NCI-H1048 (cell line): ENCODE measurements at places on chromosomes 13 and 19.

- DNase-seq: no peak
Observed at GRCh38 chr19:47507924-47508553, 6.8 kb downstream of the NAPA start.

DNA sequence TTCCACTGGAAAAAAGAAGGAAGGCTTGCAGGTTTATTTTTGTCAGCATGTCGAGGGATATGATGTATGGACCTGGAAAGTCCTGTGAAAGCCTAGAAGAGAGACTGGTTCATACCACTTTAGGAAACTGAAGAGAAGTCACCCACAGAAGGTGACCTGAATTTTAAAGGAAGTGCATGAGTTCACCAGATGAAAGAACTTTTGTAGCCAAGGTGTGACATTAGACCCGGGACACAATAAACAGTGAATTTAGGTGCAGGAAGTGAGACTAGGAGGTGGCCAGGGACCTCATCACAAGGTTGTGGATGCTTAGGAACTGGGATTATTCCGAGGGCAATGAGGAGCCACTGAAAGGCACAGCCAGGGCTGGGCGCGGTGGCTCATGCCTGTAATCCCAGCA is 79.1 kb downstream of the ZNF429 start:
- DNase-seq: no peak

DNA sequence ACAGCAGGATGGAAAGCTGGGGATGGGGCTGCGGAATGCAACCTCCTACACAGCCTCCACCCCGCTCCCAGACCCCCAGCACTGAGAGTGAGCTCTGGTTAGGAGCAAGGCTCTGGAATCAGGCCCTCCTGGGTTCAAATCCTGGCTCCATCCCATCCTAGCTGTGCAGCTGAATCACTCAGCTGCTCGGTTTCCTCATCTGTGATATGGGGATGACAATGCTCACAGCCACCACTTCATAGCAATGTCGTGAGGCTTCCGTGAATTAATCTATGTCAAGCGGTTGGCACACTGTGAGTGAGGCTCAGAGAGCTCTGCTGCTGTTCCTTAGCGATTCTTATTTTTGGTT is 538 bp downstream of the ACP7 start:
- no peak for DNase-seq

DNA sequence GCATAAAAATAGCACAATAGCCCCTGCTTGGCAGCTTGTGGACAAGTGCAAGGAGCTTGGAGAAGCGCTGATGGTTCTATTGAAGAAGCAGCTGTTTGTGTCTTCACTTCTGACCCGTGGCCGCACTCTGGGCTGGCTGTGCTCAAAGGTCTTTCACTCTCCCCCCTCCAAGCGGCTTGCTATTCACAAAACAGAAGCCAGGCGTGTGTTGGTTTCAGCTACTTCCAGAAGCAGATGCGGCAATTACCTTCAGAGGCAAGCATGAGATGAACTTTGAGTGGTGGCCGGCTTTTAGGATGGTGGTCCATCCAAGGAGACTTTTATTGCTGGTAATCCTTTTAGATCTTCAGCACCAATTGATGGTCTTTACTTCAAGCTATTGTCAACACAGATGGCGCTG is 188.5 kb upstream of the ARGLU1 start:
- DNase-seq: no peak

GRCh38 chr13:73059460-73060250 is 850 bp downstream of the KLF5 start:
- no peak for DNase-seq

DNA sequence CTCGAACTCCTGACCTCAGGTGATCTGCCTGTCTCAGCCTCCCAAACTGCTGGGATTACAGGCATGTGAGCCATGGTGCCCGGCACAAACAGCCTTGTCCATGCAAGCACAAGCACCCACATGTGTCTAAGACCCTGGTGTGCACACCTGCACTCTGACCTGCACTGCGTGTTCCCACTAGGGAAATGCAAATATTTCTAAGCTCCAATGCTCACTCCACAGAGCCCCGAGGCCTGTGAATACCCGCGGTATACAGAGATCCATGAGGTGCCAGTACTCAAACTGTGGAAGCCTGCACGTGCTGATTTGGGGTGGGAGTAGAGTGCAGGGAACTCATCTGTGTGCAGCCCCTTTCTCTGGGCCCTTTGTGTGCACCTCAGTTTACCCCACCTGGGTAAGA is 14.7 kb downstream of the GADD45B start:
- DNase-seq: no peak

DNA sequence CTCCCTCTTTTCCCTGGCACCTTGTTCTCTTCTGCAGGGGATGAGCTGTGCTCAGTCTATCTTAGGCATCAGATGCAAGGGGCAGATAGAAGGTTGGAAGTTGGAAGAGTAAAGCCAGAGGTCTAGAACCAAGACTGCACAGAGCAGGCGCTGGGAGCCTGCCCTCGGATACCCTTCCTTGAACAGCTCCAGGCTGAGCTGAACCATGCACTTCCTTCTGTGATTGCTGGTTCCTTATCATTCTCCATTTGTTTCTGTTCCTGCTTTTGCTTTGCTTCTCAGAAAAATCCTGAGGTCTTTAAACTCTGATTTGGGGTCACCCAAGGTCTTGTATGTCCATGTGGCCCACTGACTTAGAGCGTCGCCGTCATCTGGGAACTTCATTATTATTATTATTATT is 36.3 kb downstream of the ARHGEF18 start:
- DNase-seq: no peak

DNA sequence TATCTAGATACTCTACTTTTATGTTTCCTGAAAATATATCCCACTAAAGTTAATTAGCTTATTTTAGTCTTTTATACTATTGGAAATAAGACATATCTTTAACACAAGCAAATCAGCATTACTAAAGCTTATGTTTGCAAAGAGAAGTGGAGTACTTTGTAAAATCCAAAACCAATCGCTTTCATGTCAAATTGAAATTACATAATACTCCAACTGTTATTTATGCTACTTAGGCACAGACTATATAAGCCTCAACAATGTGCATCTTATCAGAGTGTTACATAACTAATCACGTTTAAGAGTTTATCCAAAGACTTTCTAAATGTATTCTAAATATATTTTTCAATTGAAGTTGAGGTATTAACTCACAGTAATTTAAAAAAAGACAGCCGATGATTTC is 200.0 kb downstream of the PCDH20 start:
- no peak for DNase-seq

GRCh38 chr13:51541809-51542258 is 42.4 kb upstream of the WDFY2 start:
- no peak for DNase-seq
